Activated CD4-positive, alpha-beta T cell treated with anti-CD3 and anti-CD28 coated beads for 24 hours (primary cell): ENCODE measurements at places on chromosomes 5 and 9.

- no peak for DNase-seq
Measured at GRCh38 chr9:14887149-14887548, 23.1 kb downstream of the FREM1 start.

DNA sequence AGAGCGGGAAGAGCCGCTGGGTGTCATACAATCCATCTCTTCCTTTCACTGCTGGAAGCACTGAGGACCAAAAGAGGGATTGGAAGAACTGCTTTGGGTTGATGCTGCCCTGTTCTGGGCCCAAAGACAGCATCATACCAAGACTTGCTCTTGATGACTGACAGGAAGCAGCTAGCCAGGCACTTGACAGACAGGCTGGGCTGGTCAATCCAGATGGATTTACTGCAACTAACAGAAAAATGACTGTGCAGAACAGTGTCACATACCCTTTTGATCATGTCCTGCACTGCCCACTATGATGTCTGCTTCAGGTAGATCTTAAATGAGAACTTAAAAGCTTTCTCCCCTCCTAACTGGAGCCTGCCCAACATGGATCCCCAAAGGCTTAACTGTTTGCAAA is 157.6 kb downstream of the CRB2 start:
- no peak for DNase-seq

GRCh38 chr9:98654247-98654646 is 54.5 kb downstream of the GABBR2 start:
- no peak for DNase-seq

DNA sequence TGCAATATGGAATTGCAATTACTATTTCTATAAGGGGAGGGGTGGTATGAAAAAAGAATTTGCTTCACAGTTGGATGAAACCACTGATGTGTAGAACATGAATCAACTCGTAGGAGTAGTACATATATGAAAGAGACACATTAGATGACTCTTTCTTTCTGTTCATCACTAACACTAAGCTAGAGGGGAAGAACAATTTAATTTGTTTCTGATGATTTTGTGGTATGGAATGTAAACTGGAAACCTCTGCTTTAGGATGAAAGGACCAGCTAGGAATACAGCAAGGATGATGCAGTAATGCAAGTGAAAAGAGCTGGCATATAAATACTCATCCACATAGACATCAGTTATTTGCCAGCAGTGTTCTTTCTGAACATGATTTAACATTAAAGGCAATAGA is 113.4 kb downstream of the PAPPA start:
- no peak for DNase-seq

DNA sequence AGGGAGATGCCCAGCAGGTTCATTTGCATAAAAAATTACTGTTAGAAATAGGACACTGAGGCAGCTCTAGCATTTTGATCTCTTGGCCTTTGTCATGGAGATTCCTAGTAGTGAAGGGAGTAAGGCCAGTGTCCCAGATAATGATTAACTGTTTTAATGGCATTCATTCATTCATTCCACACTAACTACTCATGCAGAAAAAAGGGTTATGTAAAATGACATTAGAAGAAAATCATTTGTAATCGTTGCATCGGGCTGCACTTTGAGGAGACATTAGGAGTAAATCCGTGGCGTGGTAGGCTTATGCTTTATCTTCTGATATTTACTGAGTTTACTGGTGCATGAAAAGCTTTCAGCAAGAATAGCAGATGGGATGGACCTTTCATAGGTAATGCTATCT is 82.6 kb upstream of the GRHPR start:
- no peak for DNase-seq

DNA sequence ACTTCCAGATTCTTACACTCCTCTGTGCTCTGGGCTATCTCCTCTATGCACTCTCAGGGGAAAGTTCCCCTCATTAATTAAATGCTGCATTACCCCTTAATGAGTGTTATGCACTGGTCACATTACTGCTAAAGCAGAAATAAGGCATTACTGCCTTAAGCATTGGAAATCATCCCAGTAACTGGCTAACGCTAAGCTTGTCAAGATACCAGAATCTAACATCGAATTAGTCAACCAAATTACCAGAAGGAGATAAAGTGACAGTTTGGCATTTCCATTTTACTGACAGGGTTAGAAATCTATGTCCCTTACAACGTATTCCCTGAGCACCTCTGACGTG is 69.5 kb upstream of the FAM169A start:
- DNase-seq = no peak

DNA sequence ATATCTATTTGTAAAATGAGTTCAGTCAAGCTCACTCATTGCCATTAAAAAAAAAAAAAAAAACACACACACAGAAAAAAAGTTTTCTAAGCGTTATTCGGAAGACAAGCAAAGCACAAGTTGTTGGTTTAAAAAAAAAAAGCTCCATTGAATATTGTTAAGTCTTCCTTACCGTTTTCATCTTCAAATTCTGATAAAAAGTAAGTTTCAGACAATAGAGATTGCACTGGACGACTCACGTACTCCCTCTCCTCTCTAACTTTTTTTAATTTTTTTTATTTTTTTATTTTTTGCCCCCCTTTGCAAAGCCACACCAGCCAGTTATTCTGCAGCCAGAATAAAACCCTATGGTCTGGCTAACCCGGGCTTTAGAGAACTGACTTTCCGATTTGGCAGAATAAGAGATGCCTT is 544 bp downstream of the ADAMTS6 start:
- DNase-seq = no peak

GRCh38 chr9:36276781-36277181 is 18.5 kb upstream of the GNE start:
- DNase-seq = no peak

DNA sequence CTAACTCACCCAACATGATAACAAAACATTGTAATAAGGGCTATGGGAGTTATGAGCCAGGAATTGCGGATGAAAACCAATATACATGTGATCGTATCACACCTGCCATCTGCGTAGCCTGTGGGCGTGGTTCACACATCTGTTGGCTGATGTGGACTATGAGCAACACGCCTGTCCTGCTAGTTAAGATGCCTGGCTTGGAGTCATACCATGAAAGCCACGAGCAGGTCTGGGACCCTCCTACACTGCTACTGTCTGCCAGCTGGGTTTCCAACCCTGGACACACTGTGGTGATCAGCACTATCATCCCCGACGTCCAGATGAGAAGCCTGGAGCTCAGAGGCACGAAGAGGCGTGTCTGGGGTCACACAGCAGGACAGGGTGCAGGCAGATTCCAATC is 40.2 kb downstream of the STK10 start:
- no peak for DNase-seq

DNA sequence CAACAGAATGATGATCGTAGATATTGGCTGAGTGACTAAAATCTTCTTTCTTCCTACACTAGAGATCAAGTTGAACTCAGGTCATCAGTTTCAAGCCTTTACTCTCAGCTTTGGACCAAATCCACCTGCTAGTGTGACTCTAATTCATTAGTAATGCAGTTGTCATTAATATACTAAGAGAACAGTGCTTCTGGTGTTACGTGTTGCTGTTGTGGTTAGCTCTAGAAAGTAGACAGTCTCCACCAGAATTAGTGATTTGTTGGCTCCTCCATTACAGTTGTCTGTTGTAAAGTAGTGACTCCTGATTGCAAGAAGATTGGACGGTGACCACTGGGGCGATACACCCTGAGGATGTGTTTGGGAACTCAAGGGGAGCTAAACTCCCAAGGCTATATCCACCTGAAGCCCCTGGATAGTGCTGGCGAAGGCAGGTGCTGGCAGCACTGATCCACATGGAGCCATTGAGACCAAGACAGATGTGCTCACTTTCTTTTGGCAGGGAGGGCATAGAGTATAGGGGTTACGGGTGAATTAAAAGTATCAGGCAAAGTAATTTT is 3.1 kb downstream of the CAMK4 start:
- no peak for DNase-seq

DNA sequence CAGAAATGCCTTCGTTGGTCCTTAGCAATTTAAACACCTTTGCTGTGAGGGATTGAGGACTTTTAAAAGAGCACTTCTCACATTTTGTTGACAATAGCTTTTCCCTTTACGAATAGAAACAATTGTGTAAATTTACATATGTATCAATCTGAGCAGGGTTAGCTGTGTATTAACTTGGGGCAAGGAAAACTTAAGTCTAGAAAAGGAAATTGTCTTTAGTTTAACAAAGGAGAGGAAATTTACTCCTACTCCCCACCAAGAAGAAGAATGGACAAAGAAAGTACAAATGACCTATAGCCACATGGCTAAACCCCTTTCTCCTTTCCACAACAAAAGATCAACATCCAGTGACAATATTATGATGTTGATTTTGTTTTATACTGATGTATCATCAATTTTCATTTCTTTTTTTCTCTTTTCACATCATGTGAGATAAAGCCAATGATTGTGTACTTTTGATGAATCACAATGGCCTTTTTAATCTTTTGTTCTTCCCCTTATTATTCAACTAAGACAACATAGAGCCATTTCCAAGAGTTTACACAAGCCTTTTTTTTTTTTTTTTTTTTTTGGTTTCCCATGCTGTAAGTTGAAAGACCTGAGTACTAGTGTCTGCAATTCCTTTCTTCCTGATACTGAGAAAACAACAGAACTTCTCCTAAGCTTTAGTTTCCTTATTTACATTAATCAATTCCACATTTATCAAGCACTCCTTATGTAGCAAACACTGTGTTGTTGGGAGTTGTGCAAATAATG is 19.0 kb downstream of the FOXB2 start:
- no peak for DNase-seq

DNA sequence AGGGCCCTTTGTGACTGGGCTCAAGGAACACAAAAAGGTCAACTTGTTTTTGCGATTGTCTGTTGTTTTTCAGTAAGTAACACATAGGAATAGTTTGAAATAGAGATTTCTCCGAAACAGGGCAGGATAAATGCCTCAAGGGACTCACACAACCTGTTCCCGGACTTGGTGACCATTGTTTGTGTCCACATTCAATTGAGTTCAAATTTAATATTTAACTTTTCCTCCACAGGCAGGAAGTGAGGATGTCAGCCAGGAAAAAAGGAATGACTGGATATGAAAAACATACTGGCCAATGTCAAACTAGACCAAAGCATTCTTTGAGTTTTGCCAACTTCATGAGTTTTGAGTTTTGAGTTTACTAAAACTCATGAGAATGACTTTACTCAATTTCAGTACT is 72.7 kb downstream of the SPATA31C2 start:
- no peak for DNase-seq

GRCh38 chr9:117932585-117932984 is 228.4 kb downstream of the TLR4 start:
- no peak for DNase-seq

DNA sequence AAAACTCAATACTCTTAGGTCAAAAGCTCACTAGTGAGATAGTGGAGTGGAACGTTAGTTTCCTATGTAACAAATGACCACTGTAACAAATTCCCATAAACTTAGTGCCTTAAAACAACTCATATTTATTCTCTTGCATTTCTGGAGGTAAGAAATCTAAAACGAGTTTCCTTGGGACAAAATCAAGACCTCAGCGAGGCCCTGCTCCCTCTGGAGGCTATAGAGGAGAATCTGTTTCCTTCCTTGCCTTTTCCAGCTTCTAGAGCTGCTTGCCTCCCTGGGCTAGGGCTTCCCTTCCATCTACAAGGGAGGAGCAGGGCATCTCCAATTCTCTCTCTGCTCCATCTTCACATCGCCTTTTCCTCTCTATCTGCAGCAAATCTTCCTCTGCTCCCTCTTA is 32.0 kb downstream of the SEMA5A start:
- no peak for DNase-seq

DNA sequence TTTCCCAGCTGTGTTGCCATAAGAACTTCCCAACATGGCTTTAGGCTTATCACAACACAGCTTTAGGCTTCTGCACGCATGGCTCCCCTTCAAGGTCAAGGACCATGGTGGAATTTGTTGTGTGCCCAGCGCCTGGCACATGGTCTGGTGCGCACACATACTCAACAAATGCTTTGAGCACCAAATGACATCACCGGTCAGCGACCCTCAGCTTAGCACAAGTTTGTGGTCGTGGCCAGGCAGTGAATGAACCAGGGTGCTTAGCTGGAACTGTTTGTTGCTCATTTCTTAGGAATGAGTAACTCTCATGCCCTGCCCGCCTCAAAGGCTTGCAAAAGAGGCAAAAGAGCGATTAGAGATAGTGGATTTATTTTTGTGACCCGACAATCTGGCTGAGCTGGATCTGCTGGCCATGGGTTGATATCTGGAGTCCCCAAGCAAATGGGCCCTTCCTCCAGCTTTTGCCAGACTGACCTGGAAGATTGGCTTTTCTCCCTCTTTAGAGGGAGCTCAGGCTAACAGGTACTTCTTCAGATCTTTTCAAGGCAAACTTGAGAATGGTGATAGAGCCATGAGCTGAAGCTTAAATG is 58.9 kb downstream of the DAP start:
- no peak for DNase-seq

DNA sequence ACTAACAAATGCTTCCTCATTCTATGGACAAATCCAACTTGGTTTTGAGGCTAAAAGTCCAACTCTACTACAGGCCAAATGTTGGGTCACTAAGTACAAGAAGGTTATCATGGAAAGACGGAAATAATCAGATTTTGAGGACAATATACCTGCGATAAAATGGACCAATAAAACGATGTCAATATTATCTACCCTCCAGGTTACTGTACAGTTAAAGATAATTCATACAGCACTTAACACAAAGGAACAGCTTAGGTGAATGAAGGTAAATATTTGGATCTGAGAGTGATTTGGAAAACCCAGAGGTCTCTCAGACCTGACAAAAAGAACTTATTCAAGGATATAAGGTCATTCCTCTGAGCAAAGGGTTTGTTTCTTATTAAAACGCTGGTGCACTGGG is 329.5 kb upstream of the PUM3 start:
- no peak for DNase-seq

- no peak for DNase-seq
Measured at GRCh38 chr9:124657516-124657915, 113.6 kb downstream of the NR6A1 start.

- DNase-seq = peak; percentile 95
Measured at GRCh38 chr5:177497292-177498012, at the start of gene PDLIM7. TSS of gene PDLIM7 (minus strand) at chr5:177497604. CDS start at chr5:177496512, 1,092 bp downstream.

- DNase-seq = no peak
Measured at GRCh38 chr5:103041071-103041676, 78.8 kb downstream of the GIN1 start.

GRCh38 chr5:164497311-164498064 is 992.1 kb downstream of the MAT2B start:
- DNase-seq = no peak

DNA sequence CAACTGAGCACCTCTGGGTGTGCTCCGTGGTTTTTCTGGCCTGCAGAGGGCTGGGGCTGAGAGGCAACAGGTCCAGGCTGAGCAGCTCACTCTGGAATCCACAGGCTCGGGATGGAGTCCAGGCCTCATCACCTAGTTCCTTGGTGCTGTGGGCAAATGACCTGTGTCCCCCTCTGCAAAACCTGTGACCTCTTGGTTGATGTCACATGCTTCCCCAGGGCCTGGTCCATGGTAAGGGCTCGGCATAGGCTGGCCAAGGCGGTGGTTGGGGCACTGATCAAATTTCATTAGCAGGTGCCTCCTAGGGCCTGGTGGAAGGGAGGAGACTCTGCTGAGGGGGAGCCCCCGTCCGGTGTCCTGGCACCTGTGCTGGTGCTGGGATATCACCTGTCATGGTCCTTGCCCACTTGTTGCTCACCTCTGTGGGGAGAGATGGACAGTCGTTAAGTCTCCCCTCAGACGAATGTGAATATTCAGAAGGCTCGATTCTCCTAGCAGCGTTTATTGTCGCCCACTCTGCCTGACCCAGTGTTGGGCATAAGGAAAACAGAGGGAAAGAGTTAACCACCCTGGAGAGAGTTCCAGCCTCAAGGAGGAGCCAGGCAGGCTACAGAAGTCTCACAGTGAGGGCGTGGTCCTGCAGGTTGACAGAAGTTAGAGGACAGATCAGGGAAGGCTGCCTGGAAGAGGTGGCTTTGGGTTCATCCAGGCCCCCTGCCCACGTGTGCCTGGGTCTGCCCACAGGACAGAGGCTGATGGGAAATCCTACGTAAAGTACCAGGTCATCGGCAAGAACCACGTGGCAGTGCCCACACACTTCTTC is 3.5 kb downstream of the ENDOG start:
- no peak for DNase-seq
